NCI-H1105 (cell line): ENCODE measurements at places on chromosomes 7 and 10.
A peak's percentile ranks its signal among the peaks of the same experiment; 100 is the strongest.

GRCh38 chr7:137717045-137717444 is 129.7 kb downstream of the DGKI start:
- DNase-seq = no peak

- DNase-seq = no peak
Measured at GRCh38 chr10:46523962-46524471, 32.4 kb downstream of the GPRIN2 start.

DNA sequence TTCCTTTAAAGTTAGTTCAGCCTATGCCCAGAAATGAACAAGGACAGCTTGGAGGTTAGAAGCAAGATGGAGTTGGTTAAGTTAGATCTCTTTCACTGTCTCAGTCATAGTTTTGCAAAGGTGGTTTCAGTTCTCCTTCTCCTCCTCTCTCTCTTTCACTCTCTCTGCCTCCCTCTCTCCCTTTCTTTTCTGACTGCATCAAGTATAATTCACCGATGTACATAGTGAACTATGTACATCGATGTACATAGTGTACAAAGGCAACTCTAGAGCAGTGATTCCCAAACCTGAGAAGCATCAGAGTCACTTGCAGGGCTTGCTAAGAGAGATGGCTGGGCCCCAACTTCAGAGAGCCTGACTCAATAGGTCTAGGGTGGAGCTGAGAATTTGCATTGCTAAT is 1259.7 kb downstream of the TYW1 start:
- DNase-seq = no peak

DNA sequence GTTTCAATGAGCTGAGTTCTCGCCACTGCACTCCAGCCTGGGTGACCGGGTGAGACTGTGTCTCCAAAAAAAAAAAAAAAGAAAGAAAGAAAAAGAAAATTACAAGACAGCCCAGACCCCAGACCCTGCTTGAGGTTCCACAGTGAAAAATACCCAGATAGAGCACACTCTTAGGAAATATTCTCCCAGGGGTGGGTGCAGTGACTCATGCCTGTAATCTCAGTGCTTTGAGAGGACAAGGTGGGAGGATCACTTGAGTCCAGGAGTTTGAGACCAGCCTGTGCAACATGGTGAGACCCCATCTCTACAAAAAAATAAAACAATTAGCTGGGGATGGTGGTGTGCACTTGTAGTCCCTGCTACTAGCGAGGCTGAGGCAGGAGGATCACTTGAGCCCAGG is 41.1 kb upstream of the GTF2IRD1 start:
- no peak for DNase-seq

- no peak for DNase-seq
Measured at GRCh38 chr10:95308389-95309302, 17.8 kb upstream of the PDLIM1 start.

DNA sequence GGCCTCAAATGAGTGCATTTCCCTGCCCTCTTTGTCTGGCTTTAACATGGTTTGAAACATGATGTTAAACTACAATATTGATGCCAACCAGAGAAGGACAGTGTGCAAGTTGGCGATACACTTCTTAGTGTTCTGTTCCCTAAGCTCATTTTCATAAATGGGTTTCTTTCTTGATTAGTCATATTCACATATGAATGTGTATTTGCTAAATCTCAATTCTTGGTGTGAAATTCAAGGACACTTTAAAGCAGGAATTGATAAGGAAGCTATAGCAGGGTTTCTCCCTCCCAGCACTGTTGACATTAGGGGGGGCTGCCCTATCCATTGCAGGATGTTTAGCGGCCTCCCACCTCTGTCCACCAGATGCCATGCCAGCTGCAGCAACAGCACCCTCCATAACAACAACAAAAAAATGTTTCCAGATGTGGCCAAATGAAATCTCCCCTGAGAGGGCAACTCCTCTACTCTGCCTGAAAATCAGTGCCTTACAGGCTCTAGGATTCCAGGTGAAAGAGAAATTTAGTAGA is 13.1 kb downstream of the CCNY start:
- no peak for DNase-seq

GRCh38 chr7:1247527-1248041 is 14.9 kb downstream of the UNCX start:
- DNase-seq = peak; percentile 80

GRCh38 chr10:19499291-19499770 is 316.9 kb upstream of the PLXDC2 start:
- no peak for DNase-seq

- DNase-seq = no peak
Measured at GRCh38 chr7:44547536-44548231, 6.6 kb upstream of the NPC1L1 start.

DNA sequence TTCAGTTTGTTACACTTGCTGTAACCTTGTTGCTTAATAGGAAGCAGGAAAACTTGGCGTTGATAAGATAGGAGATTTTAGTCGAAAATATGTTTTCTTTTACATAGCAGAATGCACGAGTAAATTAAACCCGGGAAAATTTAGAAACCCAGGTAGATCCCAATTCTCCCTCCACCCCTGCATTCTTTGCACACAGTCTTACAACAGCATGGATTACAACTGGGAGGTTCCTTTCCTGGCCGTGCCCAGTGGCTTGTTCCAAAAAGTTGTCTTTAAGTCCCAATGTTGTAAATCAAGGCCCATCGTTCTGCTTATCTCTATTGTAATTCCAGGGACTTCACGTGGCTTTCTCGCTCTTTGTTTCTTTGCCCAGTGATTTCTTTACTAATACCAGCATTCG is 1.1 kb upstream of the DPY19L1 start:
- no peak for DNase-seq

DNA sequence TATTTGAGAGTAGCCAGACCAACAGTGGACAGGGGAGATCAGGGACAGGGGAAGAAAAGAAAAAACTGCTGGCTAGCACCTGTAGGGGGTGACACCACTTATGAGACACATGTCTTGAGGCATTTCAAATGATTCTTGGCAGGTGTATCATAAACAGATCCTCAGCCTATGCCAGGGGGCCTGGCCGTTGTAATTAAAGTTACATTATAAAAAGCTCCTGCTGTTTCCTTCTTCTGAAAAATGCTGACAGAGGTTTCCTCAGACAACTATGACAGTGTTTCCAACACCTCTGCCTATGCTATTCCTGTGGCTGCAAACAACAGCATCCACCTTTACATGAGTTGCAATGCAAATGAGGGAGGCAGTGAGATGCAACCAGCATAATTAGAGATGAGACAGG is 281.0 kb upstream of the PTER start:
- DNase-seq = no peak

- DNase-seq = peak; percentile 30
Measured at GRCh38 chr7:140060788-140061606, 1.8 kb downstream of the PARP12 start.
